Tibial nerve (tissue), 4 donors: ENCODE measurements at places on chromosomes 13 and 19. TPM values are rescaled to one million over a fixed set of nuclear protein-coding genes. Genes with fewer than 3 reads are reported as not detected.

DNA sequence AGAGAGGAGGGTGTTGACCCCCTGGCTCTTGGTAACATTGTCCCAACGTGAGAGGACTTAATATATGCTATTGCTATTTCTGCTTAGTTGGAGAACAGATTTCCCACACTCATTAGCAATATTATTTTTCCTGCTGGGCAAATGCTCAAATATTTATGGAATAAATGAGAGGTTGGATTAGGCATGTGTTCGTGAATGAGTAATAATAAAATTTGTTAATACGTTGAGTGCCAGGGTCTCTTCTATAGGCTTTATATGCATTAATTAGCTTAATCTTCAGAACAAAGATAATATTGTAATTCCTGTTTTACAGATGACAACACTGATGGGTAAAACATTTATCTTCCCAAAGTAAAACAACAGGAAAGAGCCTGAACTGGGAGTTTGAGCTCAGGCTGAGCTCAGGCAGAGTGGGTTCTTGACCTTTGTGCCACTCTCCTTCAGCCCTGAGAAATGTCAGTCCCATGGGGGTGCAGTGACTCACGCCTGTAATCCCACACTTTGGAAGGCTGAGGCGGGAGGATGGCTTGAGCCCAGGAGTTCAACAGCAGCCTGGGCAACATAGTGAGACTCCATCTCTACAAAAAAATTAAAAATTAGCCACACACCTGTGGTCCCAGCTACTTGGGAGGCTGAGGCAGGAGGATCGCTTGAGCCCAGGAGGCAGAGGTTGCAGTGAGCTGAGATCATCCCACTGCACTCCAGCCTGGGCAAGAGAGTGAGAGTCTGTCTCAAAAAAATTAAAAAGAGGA lies 1.2 kb downstream of the ZNF233 start:
- DNase-seq, result no peak

DNA sequence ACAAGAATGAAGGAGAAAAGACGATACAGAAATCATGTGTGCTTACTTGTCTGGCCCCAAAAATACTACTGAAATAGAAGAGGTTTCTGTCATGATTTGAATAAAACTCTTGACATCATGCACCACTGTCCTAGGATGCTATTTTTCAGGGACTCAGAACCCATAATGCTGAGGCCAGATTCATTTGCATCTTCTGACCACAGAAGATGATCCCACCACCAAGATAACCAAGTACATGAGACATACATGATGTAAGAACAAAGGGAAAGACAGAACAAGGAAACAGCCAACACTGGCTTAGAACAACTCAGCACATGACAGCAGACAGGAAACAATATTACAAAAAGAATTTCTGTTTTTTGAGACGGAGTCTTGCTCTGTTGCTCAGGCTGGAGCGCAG lies 2.5 kb downstream of the ZNF552 start:
- no peak for DNase-seq

The SLC25A23 gene
- 40.2 TPM for total RNA-seq

GRCh38 chr19:50705422-50706019 lies 14.1 kb downstream of the SHANK1 start:
- no peak for DNase-seq

GRCh38 chr19:48837051-48837524 lies 797 bp upstream of the HSD17B14 start:
- DNase-seq, result peak; percentile 73

DNA sequence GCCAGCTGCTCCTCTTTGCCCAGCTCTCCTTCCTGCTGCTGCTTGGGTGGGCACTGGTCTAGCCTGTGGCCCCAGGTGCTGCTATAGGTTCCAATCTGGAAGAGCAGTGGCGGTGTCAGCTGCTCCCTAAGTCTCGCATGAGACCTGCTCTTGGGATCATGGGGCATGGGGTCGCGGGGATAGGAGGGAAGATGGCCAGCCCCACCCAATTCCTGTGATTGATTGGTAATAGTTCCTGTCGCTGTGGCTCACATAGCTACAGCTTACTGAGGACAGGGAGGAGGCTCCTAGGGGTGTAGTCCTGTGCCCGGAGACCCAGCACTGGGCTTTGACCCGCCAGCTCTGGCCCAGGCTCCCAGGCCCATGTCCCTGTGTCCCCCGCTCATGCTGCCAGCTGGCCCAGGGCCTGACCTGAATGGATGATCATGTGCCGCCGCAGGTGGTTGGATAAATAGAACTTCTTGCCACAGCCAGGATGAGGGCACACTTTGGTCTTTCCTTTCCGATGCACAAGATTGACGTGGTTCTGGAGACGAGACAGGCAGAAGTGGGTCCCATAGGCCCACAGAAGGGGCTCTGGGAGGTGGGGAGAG lies 4.5 kb upstream of the ELAVL3 start:
- no peak for DNase-seq

The GJA3 gene
- total RNA-seq, result not detected

DNA sequence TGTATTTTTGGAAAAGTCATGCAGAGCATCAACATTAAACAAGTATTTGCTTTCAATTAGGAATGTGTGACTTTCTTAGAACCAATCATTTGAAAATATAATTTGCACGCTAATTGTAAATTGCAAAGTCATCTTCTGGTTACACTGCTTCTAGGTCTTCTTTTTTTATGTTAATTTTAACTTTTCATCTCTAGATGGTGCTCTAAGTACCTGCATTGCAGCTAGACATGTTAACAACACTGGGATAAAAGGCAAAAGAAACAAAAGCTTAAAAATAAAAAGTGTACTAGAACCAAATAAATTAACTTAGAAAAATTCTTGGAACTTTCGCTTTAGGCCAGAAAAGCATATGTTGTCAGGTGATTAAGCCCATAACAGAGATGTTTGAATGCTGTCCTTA lies 2758.2 kb downstream of the PCDH9 start:
- no peak for DNase-seq

The ATXN8OS gene
- not detected for total RNA-seq

DNA sequence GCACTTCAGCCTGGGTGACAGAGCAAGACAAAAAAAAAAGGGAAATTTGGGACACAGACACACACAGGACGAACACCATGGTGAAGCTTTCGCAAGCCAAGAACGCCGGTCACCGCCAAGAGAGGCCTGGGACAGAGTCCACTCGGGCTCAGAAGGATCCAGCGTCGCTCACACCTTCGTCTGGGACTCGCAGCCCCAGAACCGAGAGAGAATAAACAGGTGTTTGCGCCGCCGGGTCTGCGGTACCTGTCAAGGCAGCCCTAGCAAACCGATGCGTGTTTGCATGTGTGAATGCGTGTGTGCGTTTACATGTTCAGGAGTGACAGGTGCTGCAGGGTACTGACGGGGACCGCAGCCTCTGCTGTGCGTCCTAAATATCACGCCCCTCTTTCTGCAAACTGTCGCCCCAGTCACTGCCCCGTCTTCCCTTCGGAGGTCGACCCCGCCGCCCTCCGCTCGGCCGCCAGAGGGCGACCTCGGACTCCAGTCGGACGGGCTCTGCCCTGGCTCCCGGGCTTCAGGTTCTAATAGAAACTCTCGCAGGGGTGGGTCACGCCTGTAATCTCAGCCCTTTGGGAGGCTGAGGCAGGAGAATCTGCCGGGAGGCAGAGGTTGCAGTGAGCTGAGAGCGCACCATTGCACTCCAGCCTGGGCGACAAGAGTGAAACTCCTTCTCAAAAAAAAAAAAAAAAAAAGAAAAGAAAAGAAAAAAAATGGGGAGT lies 11.8 kb upstream of the CSNK1G2 start:
- DNase-seq, result peak; percentile 73

DNA sequence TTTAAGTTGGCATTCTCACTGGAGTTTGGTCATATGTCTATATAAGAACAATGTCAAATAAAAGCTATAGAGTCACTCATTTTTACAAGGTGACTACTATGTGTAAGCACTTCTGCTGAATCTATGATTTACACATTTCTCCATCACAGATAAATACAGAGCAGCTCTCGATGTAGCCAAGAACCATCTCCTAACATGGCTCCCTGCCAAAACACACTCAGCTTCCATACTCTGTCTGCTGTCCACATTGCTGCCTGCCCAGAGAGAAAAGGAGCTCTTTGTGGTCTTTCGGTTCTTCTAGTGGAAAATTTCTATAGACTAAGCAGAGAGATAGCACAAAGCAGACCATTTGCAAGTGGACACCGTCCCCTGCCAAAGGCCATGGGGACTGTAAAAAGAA lies 190.9 kb upstream of the KLF12 start:
- peak; percentile 9 for DNase-seq

The SEMA6B gene
- 12.4 TPM for total RNA-seq

The LMTK3 gene
- not detected for total RNA-seq

- DNase-seq, result no peak
These were observed 12.1 kb downstream of the NFILZ start for GRCh38 chr19:8642561-8642960.

The MYBPC2 gene
- not detected for total RNA-seq

The OR7D2 gene
- not detected for total RNA-seq

GRCh38 chr19:45117167-45117594 lies 24.2 kb downstream of the PPP1R37 start:
- DNase-seq, result no peak

DNA sequence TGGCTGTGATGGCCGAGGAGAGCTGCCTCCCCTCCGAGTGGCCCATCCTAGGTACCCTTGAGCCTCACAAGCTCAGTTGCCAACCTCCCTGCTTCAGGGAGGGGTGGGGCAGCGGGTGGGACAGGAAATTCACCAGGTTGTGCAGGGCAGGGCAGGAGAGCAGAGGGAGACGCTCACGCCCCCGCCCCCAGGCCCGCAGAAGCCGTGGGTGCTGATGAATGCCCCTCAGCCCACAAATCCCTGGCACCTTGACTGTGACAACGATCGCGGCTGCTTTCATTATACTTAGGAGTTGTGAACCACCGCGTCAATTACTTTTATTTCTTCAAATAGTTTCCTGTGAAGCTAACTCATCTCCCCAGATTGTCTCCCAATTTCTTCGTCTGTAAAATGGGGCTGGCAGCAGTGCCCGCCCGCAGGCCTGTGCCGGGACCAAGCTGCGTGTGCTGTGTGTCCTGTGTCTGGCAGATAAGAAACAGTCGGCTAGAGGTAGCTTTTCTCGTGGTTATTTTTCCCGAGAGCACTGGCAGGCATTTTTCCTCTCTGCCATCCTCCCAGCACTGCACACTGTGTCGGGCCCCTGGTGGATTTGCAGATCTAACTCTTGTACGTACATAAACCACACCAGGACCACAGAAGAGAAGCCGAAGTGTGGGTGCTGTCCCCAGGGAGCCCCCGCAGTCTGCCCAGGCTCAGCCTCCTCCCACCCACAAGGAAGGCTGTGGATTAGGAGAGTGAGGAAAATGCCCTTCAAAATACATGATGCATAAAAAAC lies 7.9 kb upstream of the RASA3 start:
- no peak for DNase-seq

- DNase-seq, result peak; percentile 40
These were observed 669.2 kb downstream of the DIAPH3 start for GRCh38 chr13:59494560-59494970.

- no peak for DNase-seq
These were observed 39.5 kb upstream of the WASF3 start for GRCh38 chr13:26517936-26518335.

GRCh38 chr19:19167612-19168011 lies 2.5 kb downstream of the MEF2B start:
- no peak for DNase-seq

- DNase-seq, result no peak
These were observed 1730.1 kb upstream of the PRR20A start for GRCh38 chr13:55410398-55411330.

The RPL18 gene
- total RNA-seq, result 2,694 TPM

- DNase-seq, result no peak
These were observed 407.8 kb downstream of the OLFM4 start for GRCh38 chr13:53436396-53436795.

The CCDC122 gene
- total RNA-seq, result 5.7 TPM

The ETV2 gene
- total RNA-seq, result not detected

The ZNF439 gene
- total RNA-seq, result 14.6 TPM
